ENCODE measurements at places on chromosomes 4 and X.

DNA sequence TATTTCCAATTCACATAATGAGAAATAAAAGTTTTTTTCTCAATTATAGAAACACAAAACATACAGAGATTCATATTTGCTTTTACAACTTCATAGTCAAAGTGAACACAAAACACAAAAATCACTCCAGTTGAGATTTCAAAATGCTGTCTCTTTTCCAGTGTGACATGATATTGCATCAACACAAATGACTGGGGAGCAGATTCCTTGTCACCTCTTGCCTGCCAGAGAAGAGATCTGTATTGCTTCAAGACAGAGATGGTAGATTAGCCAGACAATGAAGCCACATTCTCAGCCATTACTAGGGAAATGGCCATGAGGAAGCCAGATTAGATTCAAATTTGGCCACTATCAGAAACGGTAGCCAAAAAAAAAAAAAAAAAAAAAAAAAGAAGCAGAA, 2313.1 kb upstream of the AGA start:
- no peak for DNase-seq

GRCh38 chrX:77446908-77447652, at the start of gene FGF16:
Gene FGF16, plus strand, starts transcription at chrX:77447389. Its CDS starts 286 bp downstream, at chrX:77447675.
- no peak for DNase-seq

GRCh38 chrX:53795576-53795975, 109.1 kb upstream of the HUWE1 start:
- no peak for DNase-seq

GRCh38 chr4:54255881-54256280, 26.8 kb downstream of the PDGFRA start:
- no peak for DNase-seq

- DNase-seq = no peak
Measured at GRCh38 chr4:75658876-75659275, 14.3 kb downstream of the G3BP2 start.

GRCh38 chr4:119246177-119246733, 33.7 kb downstream of the USP53 start:
- DNase-seq = no peak

- no peak for DNase-seq
Measured at GRCh38 chr4:13733817-13734216, 106.3 kb upstream of the BOD1L1 start.

- no peak for DNase-seq
Measured at GRCh38 chr4:157300701-157301100, 80.2 kb downstream of the GRIA2 start.

GRCh38 chr4:26503844-26504243, 13.6 kb upstream of the CCKAR start:
- no peak for DNase-seq

DNA sequence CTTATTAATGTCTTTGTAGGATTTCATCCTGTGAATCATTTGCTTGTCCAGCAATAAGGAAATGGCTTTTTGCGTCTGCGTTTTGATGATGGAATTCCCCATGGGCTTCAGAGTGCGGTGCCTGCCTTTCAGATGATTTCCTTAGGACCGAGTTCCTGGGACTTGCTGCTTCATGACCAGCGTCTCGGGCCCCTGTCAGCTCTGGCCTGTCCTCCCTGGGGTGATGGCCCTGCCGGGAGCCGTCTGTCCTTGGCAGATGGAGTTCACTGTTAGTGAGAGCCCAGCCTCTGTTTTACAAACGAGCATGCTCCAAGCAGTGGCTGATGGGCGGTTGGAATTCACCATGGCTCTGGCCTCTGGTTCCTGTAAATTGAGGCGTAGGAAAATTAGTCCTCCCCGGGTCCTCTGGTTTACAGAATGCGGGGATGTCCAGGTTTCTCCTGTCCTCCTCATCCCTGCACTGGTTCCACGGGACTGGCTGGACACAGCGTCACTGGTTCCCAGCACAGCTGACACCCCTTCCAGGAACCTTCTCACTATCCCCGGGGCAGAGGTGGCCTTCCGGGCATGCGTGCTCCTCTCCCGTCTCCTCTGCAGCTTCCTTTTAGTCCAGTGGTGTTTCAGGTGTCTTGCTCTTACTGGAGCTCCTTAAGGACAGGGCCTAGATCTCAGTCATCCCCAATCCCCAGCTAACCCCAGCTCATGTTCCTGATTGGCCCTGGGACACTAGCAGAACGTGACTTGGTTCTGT, 34.9 kb downstream of the TBC1D14 start:
- no peak for DNase-seq

- DNase-seq = no peak
Measured at GRCh38 chr4:76709772-76710090, 188.2 kb downstream of the SOWAHB start.

- no peak for DNase-seq
Measured at GRCh38 chr4:185781555-185782215, 30.3 kb downstream of the SORBS2 start.

DNA sequence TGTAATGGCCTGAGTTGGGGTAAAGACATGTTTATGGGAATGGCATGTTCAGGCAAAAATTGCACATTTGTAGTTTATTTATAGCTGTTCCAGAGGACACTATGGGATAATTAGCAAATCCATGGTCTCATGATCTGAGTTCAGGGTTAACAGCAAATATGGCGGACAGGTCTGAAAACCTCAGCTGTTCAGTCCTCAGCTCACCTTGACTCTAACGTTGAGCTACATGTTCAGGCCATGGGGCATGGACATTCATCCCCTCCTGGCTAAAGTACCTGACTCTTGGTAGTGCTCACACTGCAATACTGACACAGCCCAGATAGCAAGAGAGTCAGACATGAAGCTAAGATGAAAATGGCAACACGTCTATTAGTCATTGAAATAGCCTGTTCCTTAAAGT, 161.6 kb upstream of the GPC4 start:
- DNase-seq = no peak

DNA sequence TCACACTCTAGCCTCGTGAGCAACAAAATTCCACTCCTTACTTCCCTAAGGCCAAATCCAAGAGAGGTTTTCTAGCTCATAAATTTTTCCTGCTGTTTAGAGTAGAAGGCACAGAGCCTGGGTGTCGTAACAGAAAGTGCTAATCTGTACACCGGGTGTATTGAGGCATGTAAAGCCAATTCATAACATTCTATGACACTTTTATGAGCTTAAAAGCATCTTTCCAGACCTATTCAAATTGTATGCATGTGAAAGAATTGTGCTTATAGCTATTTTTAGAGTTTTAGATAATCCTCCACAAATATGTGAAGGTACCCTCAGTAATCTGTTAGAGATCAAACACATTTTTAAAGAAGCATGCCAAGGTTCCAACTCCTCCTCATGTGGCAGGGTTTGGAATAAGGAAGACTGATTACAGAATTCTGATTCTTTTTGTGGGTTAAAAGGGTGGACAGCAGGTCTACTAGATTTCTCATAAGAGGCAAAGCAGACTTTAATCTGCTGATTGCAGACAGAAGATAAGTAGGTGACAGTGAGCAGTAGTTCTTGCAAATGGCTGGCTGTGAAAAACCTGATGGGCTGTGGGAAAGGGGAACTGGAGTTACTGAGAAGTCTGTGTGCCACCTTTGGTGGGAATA, 25.5 kb upstream of the LRCH2 start:
- DNase-seq = no peak

DNA sequence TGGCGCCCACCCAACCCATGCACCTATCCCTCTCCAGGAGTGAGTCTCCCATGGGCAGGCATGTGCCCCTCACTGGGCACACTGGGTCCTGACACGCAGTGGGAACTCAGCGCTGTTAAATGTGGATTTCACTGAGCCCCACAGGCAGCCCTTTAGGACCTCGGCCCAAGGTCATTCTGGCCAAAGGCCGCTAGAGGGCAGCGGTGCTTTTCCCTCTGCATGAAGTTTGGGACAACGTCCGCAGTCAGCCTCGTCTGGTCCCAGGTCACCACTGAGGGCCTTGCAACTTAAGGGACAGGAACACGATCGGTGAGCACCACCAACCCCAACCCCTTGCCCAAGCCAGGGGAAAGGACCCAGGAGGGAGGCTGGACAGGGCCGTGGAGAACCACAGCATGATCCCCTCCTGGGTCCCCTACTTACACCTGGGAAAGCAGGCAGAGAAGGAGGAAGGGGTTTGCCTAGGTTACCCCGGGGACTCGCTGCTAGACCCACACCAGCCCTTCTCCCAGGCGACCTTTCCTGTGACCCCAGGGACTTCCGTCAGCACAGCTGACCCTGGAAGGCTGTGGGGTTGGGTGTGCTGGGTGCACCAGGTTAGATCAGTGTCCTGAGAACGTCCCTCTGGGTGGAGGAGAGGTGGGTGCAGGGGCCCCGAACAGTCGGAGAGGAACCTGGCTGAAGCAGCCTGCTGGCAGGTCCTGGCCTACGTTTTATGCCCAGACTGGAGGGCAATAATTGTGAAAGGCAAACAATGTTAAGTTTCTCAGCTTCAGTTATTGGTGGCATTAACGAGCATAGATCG, 24.0 kb downstream of the CYTL1 start:
- peak; percentile 37 for DNase-seq

GRCh38 chr4:92101737-92102172, 202.0 kb upstream of the GRID2 start:
- DNase-seq = peak; percentile 45

GRCh38 chrX:34578237-34578636, 78.8 kb downstream of the TMEM47 start:
- DNase-seq = peak; percentile 31

DNA sequence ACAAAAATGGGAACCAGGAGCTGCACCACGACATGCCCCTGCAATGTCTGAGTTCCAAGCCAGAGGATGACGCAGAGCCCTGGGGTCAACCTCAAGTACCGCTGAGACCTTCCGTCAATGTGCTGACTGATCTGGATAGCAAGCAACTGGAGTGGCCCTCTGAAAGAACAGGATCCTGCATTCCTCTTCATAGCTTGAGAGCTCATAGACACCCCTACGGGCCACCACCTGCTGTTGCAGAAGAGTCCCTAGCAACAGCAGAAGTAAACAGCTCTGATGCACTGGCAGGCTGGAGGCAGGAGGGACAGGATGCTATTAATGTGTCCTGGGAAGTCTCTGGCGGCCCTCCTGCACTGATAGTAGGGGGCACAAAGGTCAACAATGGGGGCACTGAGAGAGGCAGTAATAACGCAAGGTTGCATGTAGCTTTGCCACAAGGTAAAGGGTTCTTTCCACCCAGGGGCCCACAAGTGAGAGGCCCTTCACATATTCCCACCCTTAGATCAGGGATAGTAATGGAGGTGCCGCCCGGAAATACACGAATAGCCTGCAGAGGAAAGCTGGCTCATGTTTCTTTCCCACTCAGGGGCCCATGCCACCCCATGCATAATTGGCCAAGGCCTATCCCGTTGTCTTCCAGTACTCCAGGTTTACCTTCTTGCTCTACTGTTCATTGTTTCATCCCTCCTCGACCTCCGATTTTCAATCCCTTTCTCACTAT, 1.3 kb downstream of the PRR32 start:
- DNase-seq = no peak

GRCh38 chr4:76993787-76994641, 44.5 kb downstream of the SEPTIN11 start:
- DNase-seq = no peak

DNA sequence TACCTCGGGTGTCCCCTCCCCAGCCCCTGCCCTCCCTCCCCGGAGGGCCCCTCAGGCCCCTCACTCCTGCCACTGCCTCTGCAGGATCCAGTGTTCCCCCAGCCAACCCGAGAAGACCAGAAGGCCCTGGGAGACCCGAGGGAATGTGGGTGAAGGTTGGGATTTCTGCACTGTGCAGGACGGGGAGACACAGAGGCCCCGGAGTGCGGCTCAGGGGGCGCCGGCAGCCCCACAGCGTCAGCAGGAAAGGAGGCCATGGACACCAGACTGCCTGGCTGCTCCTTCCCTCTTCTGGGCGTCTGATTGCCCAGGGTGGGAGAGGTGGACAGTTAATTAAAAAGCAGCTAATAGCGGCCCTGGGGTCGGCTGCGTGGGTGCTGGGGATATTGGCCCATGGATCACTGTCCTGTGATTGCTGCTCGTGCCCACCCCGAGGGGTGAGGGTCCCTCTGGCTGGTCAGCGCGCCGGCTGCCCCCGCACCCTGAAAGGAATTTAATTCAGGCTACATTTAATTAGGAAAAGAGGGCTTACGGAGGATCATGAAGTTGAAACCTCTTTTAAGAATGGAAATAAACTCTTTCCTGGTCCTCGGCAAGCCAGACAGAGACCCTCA, 57.8 kb upstream of the NKX1-1 start:
- DNase-seq = no peak

GRCh38 chr4:8871417-8872401, at the start of gene HMX1:
Gene HMX1, minus strand, starts transcription at chr4:8871839. Its CDS starts 225 bp downstream, at chr4:8871614.
- no peak for DNase-seq

DNA sequence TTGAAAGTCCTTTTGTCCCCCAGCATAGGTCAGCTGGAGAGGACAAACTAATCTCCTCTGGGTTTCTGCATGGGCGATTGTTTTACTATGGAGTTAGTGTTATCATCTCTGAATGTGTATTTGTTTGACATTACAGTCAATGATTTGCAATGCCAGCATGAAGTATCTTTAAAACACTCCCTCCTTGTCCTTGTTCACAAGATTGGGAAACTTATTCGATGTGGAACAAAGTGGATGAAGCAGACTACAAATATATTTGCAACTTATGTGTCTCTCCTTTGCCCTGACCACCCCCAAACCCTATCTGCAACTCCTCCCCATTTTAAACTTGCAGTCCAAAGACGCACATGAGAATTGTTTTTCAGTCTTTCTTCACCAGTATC, 1.5 kb upstream of the PITX2 start:
- no peak for DNase-seq

GRCh38 chr4:140581078-140581477, 12.3 kb upstream of the UCP1 start:
- no peak for DNase-seq

DNA sequence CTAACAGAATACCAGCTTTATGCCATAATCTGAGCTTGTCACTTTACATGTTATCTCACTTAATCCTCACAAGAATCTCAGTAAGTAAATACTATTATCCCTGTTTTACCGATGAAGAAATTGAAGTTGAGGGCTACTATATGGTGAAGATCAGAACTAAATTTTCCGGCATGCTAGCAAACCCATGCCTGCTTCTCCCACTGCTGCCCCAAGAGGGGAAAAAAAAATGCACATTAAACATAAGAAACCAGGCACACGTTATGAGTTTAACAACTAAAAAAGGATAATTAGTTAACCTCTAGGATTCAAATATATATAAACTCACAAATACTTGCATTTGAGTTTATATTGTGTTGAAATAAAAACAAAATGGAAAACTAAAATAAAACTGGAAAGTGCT, 10.8 kb downstream of the SLC10A7 start:
- no peak for DNase-seq

DNA sequence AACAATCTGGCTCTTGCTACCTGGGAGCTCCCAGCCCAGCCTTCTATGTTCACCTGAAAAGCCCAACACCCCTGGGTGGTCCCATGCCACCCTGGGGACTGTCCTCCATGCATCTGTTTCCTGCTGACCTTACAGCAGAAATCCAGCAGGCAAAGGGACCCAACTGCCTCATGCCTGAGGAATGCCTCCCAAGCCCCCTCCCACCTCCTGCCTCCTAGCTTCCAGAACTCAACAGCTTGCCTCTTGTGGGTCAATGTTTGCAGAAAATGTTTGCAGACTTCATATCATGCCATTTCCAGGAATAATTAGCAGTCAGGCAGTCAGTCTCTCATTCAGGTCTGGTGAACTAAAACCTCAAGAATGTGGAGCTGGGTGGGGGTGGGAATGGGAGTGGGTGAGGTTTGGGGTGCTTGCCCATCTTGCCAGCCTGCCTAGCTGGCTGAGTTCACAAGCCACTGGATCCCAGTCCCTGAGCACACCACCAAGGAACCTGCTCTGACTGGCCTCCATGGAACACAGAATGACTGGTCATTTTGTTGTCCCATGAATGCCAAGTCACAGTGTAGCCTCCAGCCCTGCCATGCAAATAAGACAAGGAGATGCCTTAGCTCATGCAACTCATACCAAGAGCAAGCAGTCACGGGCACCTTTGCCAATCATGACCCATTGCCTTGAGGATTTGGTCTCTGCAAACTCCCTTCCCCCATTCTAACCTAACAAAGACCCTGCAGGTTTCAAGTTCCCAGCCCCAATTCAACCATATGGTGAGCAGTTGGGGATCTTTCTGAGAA, 12.1 kb upstream of the PLAC1 start:
- no peak for DNase-seq

Data from stromal cell of bone marrow (primary cell).